Cardiac fibroblast (primary cell): ENCODE measurements at places on chromosomes 16 and 17.

DNA sequence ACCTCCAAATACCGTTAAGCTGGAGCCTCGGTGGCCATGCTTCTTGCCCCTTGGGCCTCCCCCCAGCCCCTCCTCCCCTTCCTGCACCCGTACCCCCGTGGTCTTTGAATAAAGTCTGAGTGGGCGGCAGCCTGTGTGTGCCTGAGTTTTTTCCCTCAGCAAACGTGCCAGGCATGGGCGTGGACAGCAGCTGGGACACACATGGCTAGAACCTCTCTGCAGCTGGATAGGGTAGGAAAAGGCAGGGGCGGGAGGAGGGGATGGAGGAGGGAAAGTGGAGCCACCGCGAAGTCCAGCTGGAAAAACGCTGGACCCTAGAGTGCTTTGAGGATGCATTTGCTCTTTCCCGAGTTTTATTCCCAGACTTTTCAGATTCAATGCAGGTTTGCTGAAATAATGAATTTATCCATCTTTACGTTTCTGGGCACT is 928 bp downstream of the HBA1 start:
- peak; percentile 23 for DNase-seq

- no peak for DNase-seq
Observed at GRCh38 chr16:80775450-80775849, 28.9 kb downstream of the CDYL2 start.

DNA sequence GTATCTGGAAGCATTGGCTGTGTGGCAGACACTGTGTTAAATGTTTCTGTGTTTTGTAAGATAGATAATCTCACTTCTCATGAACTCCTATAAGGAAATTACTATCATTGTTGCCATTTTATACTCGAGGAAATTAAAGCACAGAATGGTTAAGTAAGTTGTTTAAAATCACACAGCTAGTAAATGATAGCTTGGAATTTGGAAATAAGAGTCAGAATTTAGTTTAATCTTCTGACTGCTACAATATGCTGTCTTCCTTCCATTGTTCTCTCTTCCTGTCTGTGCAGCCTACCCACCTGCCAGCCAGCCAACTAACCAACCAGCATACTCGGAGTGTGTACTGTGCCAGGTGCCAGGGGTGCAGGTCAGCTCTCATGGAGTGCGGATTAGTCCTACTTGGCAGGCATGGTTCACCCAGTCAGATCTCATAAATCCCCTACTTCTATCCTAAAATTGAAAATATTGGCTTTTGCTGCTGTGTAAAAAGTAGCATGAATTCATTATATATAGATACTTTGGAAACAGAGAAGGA is 79.9 kb upstream of the LGALS9 start:
- DNase-seq, result no peak

DNA sequence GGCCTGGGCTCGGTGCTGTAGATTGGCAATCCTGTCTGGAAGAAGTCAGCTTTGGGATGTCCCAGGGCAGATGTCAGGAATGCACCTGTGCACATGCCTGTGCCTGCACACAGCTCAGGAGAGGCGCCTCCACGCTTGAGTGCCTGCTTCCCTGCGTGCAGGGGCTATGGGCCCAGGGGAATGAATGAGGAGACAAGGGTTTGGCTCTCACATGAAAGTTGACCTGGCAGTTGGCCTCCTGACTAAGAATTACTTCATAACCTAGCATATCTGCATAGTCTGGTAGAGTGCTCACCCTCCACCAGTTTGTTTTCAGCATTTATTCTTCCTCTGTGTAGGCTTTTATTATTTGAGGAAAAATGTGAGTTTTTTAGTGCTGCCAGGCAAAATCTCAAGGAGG is 50.0 kb downstream of the PLD6 start:
- DNase-seq, result peak; percentile 88

GRCh38 chr16:15613676-15614075 is 29.3 kb downstream of the MARF1 start:
- no peak for DNase-seq

DNA sequence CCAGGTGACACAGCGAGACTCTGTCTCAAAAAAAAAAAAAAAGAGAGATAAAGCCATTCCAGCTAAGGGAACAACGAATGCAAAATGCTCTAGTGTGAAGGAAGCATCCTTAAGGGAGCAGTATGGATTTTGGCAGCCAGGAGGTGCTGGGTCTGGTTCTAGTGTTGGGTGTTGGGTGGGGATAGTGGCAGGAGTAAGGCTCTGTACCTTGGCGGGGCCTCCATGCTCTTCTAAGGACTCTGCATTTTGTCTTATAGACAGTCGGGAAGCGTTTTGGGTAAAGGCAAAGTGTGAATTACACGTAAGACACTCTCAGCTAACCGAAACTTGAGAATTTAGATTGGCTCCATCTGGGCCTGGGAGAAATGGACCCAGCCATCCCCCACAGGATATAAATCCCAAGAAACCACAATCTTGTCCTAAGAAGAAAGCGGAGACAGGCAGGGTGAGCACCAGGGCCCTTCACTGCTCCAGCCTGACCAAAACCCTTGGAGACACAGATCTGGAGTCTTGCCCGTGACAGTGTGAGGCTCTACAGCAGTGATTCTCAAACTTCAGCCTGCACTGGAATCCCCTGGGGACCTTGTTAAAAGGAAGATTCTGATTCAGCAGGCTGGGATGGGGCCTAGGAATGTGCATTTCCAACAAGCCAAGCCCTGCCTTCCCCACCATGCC is 33.1 kb upstream of the PHB1 start:
- DNase-seq, result peak; percentile 81

DNA sequence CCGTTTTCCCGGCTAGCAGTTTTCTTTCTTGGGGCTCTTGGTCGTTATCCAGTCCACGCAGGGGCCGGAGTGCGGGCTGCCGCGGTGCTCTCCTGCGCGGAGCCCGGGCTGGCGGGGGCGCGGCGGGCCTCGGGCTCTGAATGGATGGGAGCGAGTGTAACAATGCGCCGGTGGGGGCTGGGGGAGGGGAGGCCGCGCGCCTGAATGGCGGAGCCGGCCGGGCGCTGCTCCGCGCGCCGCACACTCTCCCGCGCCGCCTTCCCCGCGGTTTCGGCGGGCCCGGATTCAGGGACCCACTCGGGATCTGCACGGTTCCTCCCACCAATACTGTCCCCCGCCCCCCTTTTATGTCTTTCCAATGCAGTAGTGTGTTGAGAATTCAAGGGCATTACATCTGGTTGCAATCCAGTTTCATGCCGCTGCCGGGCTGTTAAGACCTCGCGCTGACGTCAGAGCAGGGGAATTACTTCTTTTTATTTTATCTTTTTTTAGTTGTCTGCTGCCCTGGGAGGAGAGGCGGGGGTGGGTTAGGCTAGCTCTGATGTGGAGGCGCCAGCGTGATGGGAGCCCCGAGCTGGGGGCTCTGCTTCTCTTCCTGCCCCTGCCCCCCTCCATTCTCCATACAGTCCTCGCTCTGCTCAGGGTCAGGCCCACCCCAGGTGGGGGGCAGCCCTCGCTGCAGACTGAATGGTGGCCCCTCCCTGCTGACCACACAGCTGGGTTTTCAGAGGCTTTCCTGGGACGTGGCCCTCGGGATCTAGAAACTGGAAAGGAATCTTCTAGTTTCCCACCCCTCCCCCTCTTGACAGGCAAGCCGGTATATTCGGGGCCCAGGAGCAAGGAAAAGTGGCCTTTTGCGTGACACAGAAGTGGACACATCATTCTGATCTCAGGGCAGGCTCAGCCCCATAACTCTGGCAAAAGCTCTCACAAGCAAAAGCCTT is 1.8 kb downstream of the RAI1 start:
- peak; percentile 86 for DNase-seq

DNA sequence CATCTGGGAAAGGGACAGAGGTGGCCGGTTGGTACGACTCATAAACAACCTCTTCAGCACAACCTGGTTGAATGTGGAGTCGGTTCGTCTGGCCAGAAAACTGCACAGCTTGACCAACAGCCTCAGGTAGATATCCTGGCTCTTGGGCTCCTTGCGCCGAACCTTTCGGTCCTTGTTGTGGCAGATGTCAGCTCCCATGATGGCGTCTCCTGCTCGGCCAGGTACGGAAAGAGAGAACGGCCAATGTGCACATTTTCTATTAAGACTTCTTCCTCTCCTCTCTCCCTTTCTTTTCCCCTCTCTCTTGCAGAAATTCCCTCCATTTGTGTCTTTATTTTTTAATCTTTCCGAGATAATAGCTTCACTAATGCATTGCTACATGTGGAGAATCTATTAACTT is 41.8 kb upstream of the CNTNAP4 start:
- DNase-seq, result no peak

GRCh38 chr16:12017558-12017957 is 41.0 kb downstream of the SNX29 start:
- DNase-seq, result peak; percentile 23

- no peak for DNase-seq
Observed at GRCh38 chr17:48561884-48562810, 16.0 kb downstream of the HOXB4 start.

GRCh38 chr17:60164697-60165096 is 14.9 kb downstream of the CA4 start:
- DNase-seq, result no peak

GRCh38 chr16:87712184-87712762 is 53.5 kb downstream of the KLHDC4 start:
- DNase-seq, result no peak

DNA sequence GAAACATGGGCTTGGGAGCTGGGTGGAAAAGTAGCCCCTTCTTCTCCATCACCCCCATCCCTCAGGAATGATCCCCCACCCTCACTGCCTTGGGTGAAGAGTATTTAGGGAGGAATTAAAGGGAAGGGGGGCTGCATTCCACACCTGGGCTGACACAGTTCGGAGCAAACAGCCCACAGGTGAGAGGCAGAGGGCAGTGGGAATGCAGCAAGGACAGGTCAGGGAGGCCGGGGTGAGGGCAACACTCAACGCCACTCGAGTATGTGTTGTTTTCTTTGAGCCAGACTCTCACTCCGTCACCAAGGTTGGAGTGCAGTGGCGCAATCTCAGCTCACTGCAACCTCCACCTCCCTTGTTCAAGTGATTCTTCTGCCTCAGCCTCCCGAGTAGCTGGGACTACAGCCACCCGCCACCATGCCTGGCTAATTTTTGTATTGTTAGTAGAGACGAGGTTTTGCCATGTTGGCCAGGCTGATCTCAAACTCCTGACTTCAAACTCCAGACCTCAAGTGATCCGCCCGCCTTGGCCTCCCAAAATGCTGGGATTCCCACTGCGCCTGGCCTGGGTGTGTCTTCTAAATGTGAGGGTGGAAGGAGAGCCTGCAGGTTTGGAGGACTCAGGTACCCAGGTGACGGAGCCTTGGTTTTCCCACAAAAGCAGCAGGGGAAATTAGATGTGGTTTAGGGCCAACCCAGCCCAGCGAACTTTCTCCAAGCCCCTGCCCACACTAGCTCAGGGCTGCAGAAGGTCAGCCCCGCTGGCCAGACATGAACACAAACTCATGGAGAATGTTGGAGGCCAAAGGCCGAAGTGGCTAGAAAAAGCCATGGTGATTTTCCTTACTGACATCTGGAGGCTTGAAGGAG is 21.2 kb upstream of the ITGA3 start:
- no peak for DNase-seq

DNA sequence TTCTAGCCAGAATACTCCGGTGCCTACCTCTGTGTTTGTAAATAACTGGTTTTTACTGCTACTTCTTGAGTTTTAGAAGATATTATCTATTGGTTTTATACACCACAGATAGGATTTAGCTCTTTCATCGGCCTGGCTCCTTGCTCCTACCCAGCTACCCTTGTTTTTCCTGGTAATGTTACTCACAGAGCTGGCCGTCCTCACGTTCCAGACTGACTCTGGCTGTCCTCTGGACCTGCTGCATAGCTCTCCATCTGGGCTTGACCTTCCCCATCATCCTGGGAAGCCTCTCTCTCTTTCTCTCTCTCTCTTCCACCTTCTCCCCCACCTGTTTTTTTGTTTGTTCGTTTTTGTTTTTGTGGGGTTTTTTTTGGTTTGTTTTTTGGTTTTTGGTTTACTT is 51.5 kb downstream of the MPRIP start:
- DNase-seq, result no peak

DNA sequence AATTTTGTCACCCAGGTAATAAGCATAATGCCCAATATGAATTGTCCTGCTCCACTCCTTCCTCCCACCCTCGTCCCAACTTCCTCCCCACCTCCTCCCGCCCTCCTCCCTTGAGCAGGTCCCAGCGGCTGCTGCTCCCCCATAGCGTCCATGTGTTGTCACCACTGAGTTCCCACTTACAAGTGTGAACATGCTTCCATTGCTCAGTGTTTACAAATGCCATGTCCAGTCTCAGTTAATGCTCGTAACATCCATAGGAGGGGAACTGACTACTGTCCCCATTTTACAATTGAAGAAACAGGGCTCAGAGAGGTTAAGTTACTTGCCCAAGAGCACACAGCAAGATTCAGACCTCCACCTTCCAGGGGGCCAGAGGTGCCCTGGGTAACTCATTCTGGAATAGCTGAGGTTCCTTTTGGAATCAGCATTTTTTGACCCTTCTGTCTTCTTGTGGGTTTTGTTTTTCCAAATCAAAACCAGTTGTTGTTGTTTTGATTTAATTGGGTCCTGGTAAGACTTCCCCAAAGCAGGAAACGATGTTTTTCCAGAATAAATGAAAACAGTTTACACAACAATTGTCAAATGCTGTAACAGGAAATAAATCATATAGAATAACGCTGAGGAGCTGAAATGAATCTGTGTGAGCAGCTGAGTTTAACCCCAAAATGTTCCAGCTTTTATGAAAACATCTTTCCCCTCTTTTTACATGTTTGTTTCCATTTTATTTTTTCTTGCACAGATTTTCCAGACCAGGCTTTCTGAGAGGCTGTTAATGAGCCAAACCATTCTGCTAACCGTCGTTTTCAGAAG is 73.9 kb downstream of the ZDHHC7 start:
- DNase-seq, result no peak

DNA sequence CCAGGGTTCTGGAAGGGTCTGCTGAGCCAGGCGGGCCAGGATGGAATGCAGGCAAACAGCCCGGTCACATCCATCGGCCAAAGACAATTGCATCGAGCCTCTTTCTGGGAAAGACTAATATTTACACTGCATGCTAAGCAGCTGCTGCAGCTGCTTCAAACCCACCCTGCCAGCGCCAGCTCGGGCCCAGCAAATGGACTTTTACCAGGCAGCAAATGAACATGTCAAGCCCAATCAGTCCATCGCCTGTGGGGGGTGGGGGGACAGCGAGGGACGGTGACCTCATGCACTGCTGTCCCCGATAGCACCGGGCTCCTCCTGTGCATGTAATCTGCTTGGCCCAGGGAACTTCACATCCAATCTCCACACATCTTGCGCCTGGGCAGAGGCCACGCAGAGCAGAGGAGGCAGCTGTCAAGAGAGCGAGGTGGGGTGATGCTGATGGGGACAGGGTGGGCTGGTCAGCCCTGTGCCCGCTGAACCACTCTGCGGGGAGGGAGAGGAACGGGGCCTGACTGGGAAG is 39.4 kb upstream of the CDH5 start:
- DNase-seq, result no peak

- peak; percentile 8 for DNase-seq
Observed at GRCh38 chr16:51651061-51651466, 500.0 kb upstream of the SALL1 start.
